Stimulated activated CD8-positive, alpha-beta memory T cell treated with anti-CD3 and anti-CD28 coated beads, Interleukin-7, amount 100 ng/mL, for 1 hour (primary cell): ENCODE measurements at places on chromosomes 11 and 22.

GRCh38 chr11:69200331-69201065 lies 44.8 kb downstream of the SMIM38 start:
- no peak for DNase-seq

GRCh38 chr11:78643676-78644056 lies 69.0 kb upstream of the NARS2 start:
- DNase-seq: no peak

GRCh38 chr22:20491346-20491745 lies 4.2 kb downstream of the KLHL22 start:
- DNase-seq: no peak

GRCh38 chr11:71442880-71443279 lies 5.3 kb downstream of the DHCR7 start:
- no peak for DNase-seq

- DNase-seq: no peak
Measured at GRCh38 chr11:46064221-46064620, 57.0 kb downstream of the PHF21A start.

DNA sequence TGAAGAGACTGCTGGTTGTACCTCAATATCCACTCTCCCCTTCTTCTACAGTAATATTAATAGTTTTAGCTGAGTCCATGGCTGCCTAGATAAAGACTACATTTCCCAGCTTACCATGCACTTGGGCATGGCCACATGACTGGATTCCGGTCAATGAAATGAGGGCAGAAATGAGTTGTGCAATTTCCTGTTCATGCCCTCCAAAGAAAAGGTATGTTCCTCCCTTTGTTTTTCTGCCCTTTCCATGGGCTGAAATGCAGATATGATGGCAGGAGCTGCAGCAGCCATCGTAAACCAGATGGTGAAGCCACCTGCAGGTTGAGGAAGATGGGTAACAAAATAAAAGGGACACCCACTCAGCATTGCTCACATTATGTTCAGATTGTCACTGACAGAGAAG lies 15.3 kb upstream of the ELFN2 start:
- DNase-seq: no peak

DNA sequence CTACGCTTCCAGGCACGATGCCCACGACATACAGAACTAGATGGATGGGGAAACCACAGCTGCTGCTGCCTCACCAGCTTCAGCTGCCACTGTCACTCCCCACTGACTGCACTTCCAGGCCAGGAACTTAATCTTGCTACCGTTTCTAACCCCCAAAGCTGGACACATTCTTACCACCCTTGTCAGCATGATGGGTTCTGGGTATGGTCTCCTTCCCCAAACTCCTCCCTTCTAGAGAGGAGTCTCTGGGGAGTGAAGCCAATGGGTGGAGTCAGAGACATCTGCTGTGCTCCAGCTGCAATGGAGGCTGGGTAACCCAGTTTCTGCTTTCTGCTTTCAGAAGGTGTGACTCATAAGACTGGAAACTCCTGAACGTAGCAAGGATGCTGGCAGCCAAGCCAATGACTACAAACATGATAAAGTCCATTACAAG lies 87.0 kb upstream of the THY1 start:
- DNase-seq: no peak

DNA sequence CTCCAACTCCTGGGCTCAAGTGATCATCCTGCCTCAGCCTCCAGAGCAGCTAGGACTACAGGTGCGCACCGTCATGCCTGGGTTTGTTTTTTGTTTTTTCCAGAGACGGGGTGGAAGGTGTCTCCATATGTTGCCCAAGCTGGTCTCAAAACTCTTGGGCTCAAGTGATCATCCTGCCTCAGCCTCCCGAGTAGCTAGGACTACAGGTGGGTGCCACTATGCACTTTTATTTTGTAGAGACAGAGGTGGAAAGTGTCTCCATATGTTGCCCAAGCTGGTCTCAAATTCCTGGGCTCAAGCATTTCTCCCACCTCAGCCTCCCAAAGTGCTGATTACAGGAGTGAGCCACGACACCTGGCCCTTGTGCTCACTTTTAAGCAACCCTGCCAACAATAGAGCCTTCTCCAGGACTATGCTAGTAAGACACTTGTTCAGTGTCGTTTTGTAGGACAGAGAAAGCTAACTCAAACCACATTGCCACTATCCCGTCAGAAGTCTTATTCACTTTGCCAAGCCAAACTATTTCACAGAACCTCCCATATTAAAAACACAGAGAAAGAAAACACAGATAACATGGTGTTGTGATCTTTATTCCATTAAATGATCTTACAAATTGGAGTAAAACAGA lies 9.4 kb upstream of the PLAAT3 start:
- no peak for DNase-seq

DNA sequence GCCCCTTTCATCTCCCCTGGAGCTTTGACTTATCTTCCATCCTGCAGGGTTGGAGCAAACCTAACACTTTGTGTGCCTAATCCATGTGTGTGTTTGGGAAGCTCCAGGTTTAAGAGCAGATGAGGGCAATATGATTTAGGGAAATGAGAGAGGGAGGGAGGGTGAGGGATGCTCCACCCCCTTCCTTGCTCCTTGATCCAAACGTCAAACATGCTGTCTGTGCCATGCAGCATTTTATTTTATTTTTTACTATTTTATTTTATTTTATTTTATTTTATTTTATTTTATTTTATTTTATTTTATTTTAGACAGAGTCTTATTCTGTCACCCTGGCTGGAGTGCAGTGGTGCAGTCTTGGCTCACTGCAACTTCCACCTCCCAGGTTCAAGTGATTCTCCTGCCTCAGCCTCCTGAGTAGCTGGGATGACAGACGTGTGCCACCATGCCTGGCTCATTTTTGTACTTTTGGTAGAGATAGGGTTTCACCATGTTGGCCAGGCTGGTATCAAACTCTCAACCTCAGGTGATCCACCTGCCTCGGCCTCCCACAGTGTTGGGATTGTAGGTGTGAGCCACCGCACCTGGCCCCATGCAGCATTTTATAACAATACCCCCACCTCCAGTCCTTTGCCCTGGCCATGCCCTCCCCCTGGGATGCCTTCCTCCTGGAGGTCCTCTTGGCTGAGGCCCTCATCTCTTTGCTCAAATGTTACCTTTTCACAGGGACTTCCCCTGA lies 52.6 kb upstream of the CRYBB3 start:
- DNase-seq: no peak

GRCh38 chr11:100445231-100445735 lies 241.8 kb upstream of the ARHGAP42 start:
- no peak for DNase-seq

DNA sequence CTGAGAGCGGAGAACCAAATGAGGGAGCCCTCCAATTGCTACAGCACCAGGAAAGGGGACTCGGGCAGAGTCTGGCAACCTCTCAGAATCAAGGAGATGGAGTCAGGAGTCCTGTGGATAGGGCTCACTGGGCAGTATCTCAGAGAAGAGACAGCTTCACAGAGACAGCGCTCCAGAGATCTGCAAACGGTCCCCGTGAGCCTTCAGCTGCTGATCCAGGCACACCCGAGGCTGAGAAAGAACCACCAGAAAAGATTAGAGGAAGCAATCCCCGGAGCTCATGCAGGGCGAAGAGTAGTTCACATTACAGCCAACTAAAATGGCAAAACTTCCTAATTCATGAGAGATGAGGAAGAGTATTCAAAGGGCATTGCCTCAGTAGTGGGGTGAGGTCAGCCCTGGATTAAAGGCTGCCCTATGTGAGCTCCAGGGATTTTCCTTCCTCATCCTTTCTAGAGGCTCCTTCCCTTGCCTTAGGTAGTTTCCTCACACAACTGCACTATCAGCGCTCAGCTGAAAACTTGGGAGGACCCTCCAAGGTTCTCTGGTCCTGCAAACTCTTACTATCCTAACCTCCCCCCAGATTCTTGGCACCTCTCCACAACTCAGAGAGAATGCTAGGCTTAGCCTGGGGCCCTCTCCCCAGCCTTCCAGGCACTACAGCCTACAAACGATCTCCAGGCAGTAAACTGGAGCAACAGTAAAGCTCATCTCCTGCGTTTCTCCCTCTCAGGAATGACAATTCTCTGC lies 23.7 kb downstream of the SCN4B start:
- no peak for DNase-seq
